ENCODE measurements at places on chromosomes 5 and 9.
A peak's percentile ranks its signal among the peaks of the same experiment; 100 is the strongest.

DNA sequence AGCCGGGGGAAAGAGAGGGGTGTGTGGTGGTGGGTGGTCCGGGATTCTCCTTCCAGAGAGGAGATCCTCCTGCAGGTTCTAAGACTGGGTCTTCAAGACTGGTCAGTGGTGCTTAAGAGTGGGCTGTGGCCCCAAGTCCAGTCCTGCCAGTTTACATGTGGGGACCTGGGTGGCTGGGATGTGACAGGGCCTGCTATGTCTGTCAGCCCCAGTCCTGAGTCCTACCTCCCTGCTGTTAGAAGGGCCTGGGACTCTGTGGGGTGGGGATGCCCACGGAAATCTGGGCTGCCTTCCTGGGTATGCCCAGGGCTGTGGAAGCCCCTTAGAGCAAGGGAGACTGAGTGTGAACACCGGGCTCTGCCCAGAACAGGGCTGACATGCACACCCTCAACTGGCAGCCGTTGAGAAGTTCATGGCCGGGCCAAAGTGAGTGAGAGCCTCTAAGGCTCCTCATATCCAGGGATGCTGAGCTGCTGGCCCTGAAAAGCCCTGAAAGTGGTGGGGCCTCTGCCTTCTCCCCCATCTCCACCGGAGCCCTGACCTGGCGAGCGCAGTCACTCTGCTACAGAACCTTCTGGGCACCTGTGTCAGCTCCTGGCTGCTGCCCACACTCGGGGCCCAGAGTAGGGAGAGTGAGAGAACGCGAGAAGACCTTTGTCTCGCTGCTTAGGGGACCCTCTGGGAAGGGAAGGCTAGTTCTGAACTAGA, 1.7 kb downstream of the PHF2 start:
- DNase-seq: no peak

GRCh38 chr9:19741178-19741577, 47.7 kb downstream of the SLC24A2 start:
- no peak for DNase-seq

DNA sequence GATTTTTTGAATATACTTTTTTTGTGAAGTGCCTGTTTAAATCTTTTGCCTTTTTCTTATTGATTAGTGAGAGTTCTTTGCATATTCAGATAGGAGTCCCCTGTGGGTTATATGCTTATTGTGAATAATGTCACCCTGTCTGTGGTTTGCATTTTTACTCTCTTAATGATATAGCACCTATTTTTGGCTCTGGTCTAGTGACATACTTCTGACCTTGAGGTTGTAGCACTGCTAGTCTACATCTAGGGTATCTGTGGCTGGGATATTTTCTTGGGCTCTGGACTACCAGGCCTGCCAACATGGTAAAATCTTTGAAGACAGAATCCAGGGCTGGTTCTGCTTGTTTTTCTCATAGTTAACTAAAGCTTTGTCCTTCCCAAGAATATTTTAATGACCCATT, 13.5 kb upstream of the NKX2-5 start:
- DNase-seq: no peak

GRCh38 chr9:34252670-34253459, 74.0 kb downstream of the UBAP1 start:
- DNase-seq: peak; percentile 71

DNA sequence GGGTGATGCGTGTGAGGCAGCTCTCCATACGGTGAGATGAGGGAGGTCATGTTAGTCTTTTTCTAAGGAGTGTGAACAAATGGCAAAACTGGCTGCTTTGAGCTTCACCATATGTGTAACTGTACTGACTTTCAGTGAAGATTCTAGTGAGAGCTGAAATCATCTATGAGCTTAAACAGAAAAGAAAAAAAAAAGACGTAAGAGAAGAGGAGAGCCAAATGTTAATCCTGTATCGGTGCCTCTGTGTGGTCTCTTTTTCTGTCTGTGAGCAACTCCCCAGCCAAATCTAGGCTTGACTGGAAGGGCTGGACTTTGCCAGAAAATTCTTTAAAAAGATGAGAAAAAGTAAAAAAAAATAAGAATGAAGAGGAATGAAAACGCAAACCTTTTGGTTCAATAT, 209.7 kb upstream of the TUT7 start:
- no peak for DNase-seq

DNA sequence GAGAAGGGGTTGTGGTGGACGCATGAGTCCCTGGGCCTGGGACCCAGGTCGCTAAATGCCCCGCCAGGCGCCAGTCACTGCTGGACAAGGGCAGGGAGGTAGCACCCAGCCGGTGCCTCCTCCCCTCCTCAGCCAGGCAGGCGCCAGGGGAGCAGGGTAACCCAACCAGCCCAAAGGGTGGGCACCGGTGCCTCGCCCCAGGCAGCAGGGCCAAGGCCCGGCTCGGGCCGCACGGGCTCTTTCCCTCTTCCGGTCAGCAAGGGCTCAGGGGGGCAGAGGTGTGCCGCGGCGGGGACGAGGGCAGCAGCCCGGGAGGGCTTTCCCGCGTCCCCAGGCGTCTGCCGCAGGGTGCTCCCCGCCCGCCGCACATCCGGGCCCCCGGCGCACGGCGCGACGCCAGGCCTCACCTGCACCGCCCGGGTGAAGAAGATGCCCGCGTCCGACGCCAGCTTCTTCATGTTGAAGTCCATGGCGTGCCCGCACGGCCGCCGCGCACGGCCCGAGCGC, 393 bp downstream of the SH3GLB2 start:
- no peak for DNase-seq

DNA sequence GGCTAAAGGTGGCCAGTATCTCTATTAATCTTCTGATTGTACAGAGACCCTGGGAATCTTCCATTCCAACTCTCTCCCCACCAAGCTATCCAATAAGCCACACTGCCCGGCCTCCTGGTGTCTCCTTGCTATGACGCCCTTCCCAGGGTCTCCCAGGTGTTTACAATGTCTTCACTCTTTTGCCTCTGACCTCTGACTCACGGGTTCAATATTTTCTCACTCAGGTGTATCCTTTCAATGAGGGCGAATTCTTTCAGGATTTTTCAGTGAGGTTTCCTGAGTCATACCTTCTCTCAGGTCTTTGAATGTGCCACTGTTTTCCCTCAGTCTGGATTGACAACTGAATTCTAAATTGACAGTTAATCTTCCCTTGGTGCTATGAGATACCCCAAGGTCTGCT, 53.7 kb upstream of the IRX4 start:
- no peak for DNase-seq

GRCh38 chr5:68771221-68771620, 322.6 kb upstream of the SLC30A5 start:
- DNase-seq: no peak

- no peak for DNase-seq
These were observed 509.9 kb downstream of the ZNF608 start for GRCh38 chr5:124236361-124237205.

- no peak for DNase-seq
These were observed 1.2 kb upstream of the MZB1 start for GRCh38 chr5:139390639-139391569.

GRCh38 chr9:99731950-99732349, 89.7 kb upstream of the NR4A3 start:
- DNase-seq: no peak

GRCh38 chr9:82295181-82295580, 306.6 kb downstream of the SPATA31D1 start:
- no peak for DNase-seq

- DNase-seq: no peak
These were observed 66.2 kb upstream of the SLC1A1 start for GRCh38 chr9:4424038-4424437.

DNA sequence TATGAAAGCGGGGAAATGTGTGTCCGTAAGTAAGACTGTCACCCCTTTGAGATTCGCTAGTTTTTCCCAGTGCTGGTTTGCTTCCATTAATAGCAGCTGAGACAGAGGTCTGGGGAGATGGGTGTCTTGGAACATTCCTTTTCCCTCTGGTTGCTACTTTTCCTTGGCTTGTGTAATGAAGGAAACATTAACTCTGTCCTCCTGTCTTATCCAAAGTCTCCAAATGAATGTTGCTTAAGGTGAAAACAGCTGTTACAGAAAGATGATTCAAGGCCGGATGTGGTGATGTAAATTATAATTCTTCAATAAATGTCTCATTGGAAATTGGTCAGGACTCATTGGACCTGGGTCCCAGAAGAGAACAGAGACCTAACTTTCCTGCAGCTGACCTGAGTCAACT, 50.0 kb downstream of the MEGF10 start:
- no peak for DNase-seq

- DNase-seq: no peak
These were observed 203.0 kb downstream of the TTLL11 start for GRCh38 chr9:121889990-121890563.

GRCh38 chr5:179404321-179405053, 59.2 kb upstream of the ADAMTS2 start:
- no peak for DNase-seq

DNA sequence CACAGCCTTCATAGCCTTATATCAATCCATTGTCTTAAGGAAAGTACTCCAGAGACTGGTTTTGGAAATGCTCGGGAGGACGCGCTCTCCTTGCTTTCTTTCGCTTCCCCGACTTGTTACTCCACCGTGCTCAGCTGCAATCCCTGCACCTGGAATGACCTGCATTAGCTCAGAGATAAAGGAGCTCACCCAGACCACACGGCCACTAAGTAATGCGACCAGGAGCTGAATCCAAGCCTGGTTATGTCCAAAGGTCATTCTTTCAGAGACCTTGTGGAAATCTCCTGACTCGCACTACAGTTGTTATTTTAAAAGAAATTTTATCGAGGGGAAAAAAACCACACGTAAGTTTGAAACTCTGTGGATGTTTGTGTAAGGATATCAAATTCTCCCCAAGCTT, 135.3 kb upstream of the DPYSL3 start:
- DNase-seq: no peak

DNA sequence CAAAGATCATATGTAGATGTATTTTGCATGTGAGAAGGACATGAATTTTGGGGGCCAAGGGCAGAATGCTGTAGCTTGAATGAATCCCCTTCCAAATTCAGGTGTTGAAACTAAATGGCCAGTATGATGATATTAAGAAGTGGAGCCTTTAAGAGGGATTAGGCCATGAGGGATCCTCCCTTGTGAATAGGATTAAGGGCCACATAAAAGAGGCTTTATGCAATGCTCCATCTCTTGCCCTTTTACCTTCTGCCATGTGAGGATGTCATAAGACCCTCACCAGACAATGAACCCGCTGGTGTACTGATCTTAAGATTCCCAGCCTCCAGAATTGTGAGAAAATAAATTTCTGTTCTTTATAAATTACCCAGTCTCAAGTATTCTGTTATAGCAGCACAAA, 206.1 kb downstream of the YTHDC2 start:
- DNase-seq: no peak

DNA sequence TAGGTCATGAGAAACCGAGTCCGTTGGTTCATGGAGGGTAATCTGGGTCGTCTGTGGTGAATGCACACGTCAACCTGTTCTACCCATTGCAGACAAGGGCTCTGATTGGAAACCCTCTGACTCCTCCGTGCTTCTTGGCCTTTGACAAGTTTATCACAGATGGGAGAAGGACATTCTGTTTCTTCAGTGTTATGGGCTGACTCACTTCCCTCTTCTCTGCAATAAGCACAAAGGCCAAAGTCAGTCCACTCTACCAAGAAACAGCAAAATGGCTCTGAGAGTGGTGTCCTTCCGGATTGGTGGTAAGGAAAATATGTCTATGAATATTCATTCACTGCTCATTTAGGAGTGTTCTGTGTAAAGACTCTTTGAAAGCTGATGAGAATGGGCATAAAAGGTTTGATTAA, 89.3 kb downstream of the FEM1C start:
- DNase-seq: no peak

DNA sequence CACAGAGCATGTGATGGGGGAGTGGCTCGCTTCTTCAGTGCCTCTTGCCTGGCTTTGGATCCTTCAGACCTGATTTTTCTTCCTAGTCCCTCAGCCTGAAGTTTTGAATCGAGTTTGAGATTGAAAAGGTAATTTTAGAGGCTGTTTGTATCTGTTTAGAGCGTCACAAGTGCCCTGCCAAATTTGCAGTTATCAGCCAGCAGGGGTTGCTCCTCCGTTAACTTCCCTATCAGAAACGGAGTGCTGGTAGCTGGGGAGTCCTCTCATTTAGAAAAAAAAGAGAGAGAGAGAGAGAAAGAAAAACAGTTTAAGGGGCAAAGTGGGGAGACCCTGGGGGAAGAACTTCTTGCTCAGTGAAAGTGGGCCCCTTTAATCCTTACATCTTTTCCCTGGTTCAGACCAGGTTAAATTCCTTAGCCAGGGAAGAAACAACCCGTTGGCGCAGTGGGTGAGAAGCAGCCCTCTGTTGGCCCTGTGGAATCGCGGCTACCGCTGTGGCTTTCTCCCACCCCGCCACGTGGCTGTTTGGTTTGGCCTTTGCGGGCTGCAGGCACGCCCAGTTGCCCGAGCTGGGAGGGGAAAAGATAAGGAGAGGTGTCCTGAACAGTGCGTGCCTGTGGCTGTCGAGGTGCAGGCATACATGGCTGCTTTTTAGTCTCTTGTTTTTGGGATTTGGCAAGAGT, 576.7 kb upstream of the ACO1 start:
- DNase-seq: no peak

DNA sequence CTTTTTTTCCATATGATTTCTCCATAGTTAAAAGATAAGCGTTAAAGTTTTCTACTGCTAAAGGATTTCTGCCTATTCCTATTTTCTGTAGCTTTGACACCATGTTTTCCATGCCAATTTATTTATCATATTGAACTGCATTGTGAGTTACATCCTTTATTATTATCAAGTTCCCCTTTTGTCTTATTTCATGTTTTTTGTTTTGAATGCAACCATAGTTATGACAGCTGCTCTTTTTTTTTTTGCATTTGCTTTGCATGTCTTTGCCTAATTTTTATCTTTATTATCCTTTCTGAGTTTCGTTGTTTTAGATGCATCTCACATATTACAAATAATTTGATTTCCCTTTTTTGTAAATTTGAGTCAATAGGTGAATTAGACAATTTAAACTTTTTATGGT, 161.5 kb downstream of the DEPDC1B start:
- DNase-seq: no peak

- no peak for DNase-seq
These were observed 7.2 kb downstream of the HMGCS1 start for GRCh38 chr5:43305948-43306565.

GRCh38 chr5:179542170-179542569, 8.2 kb upstream of the RUFY1 start:
- DNase-seq: no peak

GRCh38 chr9:76223749-76224340, 170.4 kb downstream of the RFK start:
- no peak for DNase-seq

Data from activated CD8-positive, alpha-beta memory T cell treated with anti-CD3 and anti-CD28 coated beads, Interleukin-2, amount 50 U/mL, for 4 hours (primary cell).